Mucosa of gallbladder (tissue), 1 donor: ENCODE measurements at places on chromosomes 3 and 15. TPM values are rescaled to one million over a fixed set of nuclear protein-coding genes. Genes with fewer than 3 reads are reported as not detected.

DNA sequence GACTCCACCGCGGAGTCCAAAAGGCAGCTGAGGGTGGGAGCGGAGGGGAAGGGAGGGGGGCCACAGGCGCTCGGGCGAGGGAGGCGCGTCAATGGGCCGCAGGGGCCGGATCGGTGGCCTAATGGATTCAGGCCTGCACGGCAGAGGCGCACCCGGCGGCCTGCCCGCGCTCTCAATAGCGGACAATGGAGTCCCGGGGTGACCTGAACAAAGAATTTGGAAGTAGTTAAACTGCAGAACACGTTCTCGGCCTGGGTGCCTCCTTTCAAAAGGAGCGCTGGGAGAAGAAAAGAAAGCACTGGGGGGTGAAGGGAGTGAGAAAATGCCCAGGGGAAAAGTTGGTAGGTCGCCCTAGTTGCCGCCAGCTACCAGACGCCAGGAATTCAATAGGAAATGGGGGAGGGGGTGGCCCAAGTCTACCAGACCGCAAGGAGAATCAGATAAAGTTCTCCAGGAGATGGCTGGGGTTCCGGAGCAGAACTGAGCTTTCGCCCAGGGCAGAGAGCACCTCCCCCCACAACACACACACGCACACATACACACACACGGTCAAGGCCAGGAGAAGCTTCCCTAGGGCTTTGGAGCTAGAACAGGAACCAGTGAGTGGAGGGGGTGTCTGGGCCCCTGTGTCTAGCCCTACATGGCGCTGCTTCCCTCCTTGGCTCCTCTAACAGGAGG, 25.8 kb upstream of the POLG start:
- no peak for DNase-seq

GRCh38 chr3:100009276-100010086, 104.8 kb downstream of the FILIP1L start:
- DNase-seq: no peak

- DNase-seq: no peak
These were observed 138.3 kb downstream of the LRIG1 start for GRCh38 chr3:66362541-66362941.

Gene ARID3B
- total RNA-seq: 6.8 TPM
